ENCODE measurements at places on chromosomes 12 and 14.
A peak's percentile ranks its signal among the peaks of the same experiment; 100 is the strongest.

DNA sequence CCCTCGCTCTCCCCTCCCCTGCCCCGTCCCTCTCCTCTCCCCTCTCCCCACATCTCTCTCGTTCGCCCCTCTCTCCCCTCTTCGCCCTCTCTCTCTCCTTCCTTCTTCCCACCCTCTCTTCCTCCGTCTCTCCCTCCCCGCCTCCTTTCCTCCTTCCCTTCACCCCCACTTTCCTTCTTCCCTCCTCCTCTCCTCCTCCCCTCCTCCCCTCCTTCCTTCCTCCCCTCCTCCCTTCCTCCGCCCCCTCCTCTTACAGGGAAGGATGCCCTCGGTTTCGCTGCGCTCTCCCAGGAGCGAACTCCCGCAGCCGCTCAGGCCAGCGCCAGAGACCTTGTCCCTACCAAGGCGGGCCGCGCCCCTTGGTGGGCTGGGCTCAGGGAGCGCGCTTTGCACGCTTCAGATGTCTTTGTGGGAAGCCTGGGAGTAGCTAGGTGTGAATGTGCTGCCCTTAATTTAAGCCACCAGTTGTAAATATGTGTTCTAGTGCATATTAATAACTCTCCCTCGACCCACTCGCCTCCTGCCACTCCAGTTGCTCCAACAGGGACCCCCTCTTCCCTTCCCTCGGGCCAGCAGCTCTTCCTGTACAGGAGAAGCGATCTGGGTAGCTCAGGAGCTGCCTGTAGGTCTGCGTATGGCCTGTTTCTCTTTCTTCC is 13.3 kb upstream of the MAP3K9 start:
- no peak for DNase-seq

DNA sequence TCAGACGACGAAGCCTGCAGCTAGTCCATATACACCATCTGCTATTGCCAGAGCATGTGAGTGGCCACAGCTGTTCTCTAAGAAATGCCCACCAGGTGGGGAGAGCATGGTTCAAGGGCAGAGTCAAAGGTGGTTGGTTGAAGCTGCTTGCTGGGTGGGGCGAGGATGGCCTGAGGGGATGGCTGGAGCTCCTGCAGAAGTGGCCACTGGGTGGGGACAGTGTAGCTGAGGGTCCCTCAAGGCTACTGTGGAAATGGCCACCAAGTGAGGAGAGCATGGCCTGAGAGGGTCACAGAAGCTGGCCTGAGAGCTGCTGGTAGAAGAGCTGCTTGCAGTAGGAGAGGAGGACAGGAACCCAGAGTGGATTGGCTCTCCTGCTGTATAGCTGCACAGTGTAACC is 102.4 kb downstream of the AACS start:
- DNase-seq: no peak

GRCh38 chr14:70170976-70171375 is 17.8 kb downstream of the SLC8A3 start:
- DNase-seq: no peak

DNA sequence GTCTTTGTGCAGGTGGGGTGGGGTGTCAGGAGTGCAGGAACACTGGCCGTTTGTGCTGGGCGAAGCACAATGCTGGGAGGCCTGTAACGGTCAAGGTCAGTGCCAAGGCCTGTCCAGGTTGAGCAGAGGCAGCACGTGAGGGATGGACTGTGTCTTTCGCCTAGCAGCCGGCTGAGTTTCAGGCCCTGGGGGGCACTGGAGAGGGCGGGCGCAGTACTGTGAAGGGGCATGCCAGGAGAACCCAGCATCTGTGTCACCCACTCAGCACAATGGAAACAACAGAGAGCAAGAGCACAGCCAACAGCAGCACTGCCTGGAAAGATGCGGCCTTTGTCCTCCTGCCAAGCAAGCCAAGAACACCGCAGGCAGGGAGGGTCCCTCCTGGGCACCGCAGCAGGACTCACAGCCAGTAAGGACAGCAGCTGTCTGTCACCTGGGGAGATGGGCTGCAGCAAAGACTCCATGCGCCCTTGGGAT is 25.2 kb downstream of the SLC25A47 start:
- DNase-seq: no peak

DNA sequence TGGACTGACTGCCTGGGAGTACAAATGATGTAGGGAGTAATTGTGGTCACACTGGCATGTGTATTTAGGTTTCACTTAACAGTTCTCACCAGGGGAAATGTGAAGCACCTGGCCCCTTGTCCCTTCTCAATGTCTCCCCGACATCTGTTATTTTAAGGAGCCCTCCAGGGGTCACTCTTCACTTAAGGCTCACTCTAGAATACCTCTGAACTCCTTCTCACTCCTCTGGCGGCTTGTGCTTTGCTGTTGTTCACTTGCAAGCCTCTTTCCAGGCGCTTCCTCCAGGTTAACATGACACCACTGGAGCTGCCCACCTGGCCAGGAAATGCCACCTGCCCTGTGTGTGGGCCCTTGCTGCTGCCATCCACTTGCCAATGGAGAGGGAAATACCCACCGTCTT is 56.5 kb upstream of the GZMB start:
- DNase-seq: peak; percentile 57

GRCh38 chr14:88323086-88323522 is at the start of gene KCNK10:
TSS of gene KCNK10 (minus strand) at chr14:88323269. CDS start at chr14:88322798, 471 bp downstream.
- DNase-seq: no peak
